ENCODE measurements at places on chromosomes 2 and 18.
A peak's percentile ranks its signal among the peaks of the same experiment; 100 is the strongest.

DNA sequence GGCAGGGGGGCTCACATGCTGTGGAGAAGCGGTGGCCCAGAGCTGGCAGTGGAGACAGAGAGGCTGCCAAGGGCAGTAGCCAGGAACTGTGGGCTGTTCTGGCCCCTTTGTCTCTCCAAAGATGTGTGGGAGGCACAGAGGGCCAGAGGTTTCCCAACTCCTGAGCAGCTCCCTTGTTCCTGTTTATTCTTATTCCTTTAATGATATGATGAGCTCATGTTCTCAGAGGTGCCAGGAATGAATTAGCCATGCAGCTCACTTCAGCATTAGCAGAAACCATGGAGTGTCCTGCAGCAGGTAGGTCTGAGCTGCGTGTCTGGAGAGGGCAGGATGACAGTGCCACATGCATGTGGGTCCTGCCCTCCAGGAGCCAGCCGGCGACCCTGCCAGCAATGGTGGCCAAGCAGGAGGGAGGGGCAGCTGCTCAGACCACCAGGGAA lies 77.9 kb upstream of the FZD7 start:
- no peak for DNase-seq

GRCh38 chr2:97845818-97846217 lies 132.4 kb downstream of the ZAP70 start:
- no peak for DNase-seq

DNA sequence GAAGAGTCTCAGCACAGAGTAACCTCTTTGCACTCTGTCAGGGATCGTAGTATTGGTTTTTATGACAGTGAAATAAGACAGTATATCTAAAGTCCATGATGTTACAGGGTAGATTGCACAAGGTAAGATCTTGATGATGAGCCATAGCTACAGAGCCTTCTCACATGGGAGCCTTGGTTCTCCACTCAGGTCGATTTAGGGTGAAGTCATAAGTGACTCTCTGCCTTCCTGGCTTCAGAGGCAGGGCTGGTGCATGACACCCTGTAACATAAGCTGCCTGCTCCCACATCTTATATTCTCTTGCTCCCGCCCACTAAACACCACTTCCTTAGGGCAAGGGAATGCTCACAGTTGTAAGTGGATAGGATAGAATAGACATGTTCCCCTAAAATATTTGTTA lies 13.3 kb downstream of the DAPL1 start:
- no peak for DNase-seq

- DNase-seq: peak; percentile 25
Observed at GRCh38 chr2:230927711-230928341, 2.8 kb upstream of the GPR55 start.
